ENCODE measurements at places on chromosomes 7 and 10.

GRCh38 chr10:114691442-114691941 lies 33.4 kb upstream of the ABLIM1 start:
- no peak for DNase-seq

DNA sequence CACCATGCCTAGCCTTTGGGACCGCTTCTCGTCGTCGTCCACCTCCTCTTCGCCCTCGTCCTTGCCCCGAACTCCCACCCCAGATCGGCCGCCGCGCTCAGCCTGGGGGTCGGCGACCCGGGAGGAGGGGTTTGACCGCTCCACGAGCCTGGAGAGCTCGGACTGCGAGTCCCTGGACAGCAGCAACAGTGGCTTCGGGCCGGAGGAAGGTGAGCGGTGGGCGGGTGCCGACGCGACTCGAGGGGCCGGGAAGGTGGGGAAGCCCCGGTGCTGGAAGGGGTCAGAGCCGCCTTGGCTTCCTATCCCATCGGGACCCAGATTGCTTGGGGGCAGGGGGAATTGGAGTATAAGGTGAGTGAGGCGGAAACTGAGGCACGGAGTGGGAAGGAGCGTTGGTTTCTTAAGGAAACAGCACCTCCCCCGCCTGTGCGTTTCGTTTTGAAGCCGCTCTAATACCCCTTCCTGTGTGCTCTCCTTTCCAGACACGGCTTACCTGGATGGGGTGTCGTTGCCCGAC lies 547 bp downstream of the DDIT4 start:
- DNase-seq = no peak

- no peak for DNase-seq
Measured at GRCh38 chr7:84248267-84248666, 53.7 kb upstream of the SEMA3A start.

GRCh38 chr7:44078521-44078920 lies 3.8 kb downstream of the POLM start:
- no peak for DNase-seq

- DNase-seq = no peak
Measured at GRCh38 chr7:155959894-155960293, 147.6 kb upstream of the SHH start.

DNA sequence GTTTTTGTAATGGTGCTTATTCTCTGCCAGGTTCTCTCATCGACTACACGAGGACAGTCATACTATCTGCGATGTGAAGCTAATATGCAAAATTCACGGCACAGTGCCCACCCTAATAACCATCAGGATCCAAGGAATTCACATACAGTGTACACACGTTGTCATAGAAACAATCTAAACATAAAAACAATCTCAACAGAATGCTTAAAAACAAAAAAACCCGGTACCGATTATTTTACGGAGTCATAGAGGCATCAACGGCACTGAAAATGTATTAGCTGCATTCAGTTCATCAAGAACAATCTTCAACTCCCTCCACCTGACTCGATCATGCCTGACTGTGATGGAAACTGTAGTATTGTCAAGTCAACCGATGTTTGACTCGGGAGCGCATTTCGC lies 628 bp downstream of the MRPS33 start:
- DNase-seq = no peak

GRCh38 chr10:61366365-61366764 lies 86.8 kb downstream of the TMEM26 start:
- DNase-seq = no peak

GRCh38 chr10:66405566-66405965 lies 520.3 kb upstream of the LRRTM3 start:
- no peak for DNase-seq

DNA sequence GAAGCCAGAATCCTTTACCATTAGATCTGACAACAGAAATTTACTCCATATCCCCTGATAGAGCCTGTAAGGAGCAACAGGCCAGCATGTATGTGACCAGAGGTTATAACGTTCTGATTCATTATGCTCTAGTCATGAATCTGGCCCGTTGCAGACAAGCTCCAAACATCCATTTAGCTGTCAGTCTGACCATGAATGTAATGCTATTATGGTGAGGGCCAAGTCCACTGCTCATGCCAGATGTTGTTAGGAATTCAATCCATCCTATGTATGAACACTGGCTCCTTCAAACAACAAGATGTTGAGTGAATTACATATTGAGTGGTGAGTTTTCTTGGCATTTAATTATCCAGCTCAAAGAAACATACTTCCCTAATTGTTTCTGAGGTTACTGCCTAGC lies 610.1 kb upstream of the ANKRD30A start:
- DNase-seq = no peak

DNA sequence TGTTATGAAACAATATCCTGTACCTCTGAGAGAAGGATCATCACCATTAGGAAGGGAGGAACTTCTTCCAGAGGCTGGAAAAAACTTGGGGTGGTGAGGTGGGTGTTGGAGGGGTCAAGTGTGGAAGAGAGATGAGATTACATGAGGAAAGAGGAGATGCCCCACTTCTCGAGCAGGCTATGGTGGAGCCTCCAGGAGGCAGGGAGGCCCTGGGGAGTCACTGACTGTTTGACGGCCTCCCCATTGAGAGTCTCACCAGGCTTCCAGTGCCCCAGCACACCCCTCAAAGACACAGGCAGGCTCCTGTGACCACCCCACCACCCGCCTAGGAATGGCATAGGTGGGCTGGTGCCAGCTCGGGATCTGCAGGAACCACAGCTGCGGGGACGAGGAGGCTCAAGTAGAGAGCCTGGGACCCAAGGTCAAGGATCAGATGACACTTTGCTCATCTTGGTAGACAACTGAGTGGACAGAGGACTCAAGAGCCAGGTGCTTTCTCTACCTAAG lies 185.3 kb upstream of the GDF10 start:
- DNase-seq = no peak

- DNase-seq = no peak
Measured at GRCh38 chr7:20793694-20794394, 7.2 kb upstream of the SP8 start.

- DNase-seq = no peak
Measured at GRCh38 chr7:92904244-92905131, 68.1 kb upstream of the CDK6 start.
